DMS79 treated with DMSO at 0.1 percent for 48 hours (cell line): ENCODE measurements at places on chromosomes 5 and 9.

DNA sequence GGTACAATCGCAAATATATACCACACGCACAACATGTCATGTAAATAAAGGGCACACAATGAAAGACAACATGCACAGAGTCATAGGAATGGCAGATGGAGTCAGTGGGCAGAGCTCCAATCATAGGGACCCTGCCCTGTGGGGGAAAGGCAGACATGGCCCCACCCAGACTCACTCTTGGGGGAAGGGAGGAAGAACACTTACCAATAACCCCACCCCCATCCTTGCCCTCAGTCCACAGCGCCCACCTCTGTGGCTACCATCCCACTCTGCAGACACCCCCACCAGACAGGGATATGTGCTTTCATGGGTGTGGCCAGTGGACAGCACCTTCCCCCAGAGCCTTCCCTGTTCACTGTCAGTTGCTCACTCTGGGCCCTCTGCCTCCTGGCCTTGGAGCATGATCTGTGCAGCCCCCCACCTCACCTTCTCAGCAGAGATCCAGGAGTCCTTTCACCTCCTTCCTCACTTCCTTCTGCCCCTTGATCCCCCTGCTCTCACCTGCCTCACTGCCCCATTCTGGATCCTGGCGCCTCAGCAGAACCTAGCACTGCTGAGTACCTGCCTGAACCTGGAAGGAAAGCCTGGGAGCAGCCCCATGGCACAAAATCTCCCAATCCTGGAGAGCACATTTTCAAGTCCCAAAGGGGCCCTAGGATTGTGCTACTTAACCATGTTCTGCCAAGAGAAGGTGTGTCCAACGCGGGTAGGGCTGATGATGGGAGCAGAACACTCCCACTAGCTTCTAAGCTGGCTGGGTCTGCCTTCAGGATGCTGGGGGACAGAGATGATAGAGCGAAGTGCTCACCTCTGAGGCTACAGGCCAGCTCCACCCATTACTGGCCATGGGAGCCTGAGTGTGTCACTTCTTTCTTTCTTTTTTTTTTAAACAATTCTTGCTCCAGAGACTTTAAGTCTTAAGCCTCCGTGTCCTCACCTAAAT lies 1.5 kb upstream of the PHF19 start:
- DNase-seq, result no peak

GRCh38 chr5:1294835-1295649 lies at the start of gene TERT:
TSS of gene TERT (minus strand) at chr5:1295068. CDS start at chr5:1294989, 79 bp downstream.
- DNase-seq, result no peak

DNA sequence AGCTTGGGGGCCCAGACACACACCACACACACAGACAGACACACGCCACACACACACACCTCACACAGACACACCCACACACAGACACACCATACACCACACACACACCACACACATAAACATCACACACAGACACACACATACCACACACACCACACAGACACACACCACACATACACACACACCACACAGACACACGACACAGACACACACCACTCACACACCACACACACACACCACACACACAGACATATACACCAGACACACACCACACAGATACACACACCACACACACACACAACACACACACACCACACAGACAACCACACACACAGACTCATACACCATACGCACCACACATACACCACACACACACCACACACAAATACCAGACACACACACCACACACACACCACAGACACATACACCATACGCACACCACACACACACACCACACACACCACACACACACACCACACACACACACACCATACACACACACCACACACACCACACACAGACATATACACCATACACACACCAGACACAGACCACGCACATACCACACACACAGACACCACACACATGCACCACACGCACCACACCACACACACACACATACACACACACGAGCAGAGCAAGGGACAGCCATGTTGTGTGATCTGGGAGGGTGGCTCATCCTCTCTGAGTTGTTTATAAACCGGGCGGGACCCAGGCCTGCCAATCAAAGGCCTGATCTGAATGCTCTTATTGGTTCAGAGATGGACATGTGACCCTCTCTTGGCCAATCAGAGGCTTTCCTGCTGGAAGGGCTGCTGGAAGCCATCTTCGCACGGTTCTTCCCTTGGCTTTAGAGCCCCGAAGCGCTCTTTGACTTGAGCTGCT lies 148.3 kb downstream of the GAPVD1 start:
- no peak for DNase-seq

- no peak for DNase-seq
Observed at GRCh38 chr9:11235061-11235460, 622.3 kb upstream of the PTPRD start.

GRCh38 chr5:180082633-180083420 lies 11.3 kb upstream of the RNF130 start:
- no peak for DNase-seq

DNA sequence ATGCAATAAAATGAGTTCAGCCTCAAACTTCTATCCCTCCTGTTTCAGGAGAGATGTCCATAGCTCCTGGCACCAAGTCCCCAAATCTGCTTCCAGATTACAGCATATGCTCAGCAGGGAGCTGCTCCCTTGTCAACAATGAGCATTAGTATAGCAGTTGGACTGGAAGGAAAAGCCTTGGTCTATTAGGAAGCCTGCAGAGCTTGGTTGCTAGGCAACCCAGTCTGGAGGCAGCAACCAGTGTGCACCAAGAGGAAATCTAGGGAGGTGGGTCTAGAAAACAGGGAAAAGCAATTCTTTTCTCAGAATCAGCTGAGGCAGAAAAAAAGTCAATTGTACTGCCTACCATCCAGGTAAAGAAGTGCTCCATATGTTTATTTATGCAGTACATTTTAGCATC lies 229.5 kb upstream of the NMUR2 start:
- DNase-seq, result peak; percentile 44

DNA sequence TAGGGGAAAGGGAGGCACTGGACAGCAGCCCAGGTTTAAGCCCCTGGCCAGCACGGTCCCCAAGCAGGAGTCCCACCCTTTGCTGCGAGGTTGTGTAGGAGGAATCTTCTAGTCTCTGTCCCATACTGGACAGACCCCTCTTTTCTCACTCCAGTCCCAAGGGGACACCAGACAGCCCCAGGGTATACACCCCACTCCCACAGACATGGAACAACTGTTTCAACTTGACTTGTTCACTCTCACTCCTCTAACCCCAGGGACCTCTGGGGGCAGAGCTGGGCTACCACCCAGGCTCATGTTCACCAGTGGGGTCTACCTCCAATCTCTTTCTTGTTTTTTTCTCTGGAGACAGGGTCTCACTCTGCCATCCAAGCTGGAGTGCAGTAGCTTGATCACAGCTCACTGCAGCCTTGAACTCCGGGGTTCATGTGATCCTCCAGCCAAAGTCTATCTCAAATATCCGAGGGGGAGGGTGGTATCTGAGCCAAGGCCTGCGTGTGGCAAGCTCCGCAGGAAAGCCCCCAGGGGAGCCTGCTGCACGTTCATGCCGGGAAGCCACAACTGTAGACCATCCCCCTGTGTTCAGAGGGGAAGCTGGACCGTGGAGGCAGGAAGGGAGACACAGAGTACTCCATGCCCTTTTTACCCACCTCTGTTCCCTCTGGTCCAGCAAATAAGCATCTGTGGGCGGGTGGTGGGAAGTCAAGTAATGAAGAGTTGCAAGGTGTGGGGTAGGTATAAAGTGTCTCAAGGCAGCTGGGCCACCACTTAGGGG lies 1.8 kb downstream of the PTGES2 start:
- DNase-seq, result no peak

- DNase-seq, result no peak
Observed at GRCh38 chr9:72454871-72455491, 66.4 kb upstream of the TMC1 start.

DNA sequence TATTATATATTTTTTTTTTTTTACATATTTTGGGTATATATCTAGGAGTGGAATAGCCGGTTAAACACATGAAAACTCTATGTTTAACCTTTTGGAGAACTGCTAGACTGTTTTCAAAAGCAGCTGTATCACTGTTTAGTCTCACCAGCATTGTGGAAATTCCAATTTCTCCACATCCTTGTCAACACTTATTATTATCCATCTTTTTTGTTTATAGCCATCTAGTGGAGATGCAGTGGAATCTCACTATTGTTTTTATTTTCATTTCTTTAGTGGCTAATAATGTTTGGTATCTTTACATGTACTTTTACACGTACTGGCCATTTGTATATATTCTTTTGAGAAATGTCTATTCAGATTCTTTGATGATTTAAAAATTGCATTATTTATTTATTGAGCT lies 22.7 kb upstream of the CCDC180 start:
- no peak for DNase-seq

DNA sequence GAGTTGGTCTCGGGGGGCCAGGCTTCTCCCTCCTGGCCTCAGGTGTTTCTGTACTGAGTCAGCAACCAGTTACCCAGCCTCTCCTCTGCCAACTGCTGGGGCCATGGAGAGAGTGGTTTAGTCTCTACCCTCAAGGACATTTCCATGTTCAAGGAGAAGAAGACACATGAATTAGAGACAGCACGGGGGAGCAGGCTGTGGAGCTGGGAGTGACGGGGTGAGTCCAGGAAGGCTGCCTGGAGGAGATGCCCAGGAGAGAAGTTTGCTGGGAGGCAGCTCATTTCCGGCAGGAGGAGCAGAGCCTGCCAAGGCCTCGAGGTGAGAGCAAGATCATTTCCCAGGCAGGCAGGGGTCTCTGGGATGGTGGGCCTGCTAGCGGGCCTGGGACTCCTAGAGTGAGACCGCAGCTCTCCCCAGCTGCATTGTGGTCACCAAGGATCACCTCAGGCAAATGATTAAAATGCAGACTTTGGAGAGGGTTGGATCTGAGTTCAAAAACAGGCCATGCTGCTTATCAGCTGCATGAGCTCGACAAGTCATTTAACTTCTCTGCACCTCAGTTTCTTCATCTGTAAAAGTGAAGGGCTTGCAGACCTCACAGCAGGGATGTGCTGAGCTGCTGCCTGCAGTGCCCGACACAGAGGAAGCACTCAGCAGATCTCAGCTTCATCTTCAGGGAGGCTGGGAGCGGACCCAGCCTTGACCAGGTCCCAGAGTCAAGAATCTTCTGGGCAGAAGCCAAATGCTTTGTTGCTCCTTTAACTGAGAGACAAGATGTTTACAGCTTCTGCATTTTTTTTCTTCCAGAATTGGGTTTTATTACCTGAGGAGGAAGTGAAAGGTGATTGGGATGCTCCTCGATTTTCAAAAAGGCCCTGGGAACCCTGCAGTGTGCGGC lies 35.2 kb downstream of the NEK6 start:
- no peak for DNase-seq

- DNase-seq, result no peak
Observed at GRCh38 chr5:1215320-1216096, 9.7 kb upstream of the SLC6A18 start.

DNA sequence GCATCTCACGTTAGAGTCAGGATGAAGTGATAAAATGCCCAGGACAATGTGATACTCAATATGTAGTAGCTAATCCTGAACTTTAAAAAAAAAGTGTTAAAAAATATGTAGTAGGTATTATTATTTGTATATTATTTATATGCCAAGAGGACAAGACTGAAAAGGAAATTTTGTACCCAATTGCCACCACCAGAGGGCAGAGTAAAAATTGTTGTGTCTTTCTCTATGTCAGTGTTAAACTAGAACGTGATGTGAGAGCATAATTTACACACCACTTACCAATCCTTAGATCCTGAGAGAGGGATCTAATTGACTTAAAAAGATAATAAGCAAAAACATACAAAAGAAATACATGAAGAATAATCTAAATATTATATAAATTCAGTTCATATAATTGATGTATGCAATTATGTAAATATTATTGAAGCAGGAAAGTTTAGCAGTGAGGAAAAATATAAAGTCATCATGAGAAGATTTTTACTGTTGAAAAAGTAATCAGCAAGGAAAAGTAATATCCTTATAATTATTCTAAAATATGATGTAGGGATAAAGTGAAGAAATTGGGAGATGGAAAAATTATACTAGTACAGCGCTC lies 288.9 kb downstream of the RAB3C start:
- DNase-seq, result no peak
